ENCODE measurements at places on chromosomes 3 and 15. TPM values are rescaled to one million over a fixed set of nuclear protein-coding genes. Genes with fewer than 3 reads are reported as not detected.

Gene TF
- 0.03 TPM for total RNA-seq

- DNase-seq = no peak
Observed at GRCh38 chr3:140545756-140546155, 132.1 kb upstream of the TRIM42 start.

GRCh38 chr15:22253676-22254408 lies 173.5 kb downstream of the OR4M2 start:
- DNase-seq = no peak

DNA sequence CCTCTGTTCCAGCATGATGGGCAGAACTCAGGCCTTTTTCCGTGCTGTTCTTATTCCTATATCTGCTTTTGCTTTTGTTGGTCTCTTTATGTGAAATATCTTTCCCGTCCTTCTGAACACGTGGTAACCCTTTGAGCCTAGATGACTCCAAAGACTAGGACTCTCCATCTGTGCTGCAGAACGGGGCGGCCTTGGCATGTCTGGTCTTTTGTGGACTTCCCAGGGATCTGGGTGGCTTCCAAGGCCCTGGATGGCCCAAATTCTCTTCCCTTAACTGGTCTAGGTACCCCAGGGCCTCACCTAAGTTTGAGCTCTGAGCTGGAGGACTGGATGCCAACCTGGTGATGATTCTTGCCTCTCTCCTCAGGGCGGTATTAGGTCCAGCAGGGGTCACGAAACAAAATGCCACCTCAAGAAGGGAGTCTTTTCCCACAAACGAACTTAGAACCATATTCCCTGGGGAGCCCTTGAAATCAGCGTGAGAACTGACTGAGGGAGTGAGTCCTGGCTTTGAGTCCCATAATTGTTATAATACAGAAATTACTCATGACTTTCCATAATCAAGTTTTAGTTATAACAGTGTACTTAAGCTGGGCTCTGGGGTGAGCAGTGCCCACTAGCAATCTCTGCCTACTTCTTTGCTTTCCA lies 13.8 kb downstream of the TLNRD1 start:
- no peak for DNase-seq

DNA sequence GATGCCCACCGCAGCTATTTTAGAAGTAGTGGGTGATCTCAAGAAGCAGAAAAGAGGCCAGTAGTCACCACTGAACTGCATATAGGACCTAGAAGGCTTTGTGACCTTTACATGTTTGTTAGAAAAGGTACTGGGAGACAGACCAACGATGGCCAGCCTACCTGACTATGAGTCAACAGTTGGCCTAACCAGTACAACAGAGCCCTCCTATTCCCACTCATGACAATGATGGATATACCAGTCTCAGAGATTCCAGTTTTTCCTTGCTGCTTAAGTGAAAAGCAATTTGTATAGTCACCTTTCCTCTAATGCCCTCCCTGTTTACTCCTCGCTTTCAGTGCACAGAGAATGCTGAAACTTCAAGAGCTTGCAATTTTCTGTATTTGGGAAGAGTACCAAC lies 86.6 kb upstream of the PPIB start:
- peak; percentile 86 for DNase-seq

Gene IL17RD
- total RNA-seq = 0.13 TPM

Gene SAXO2
- total RNA-seq = 1.2 TPM

- DNase-seq = peak; percentile 3
Observed at GRCh38 chr3:130963444-130963843, 63.2 kb downstream of the ASTE1 start.

Gene SI
- 0.20 TPM for total RNA-seq

Gene STRA6
- 14.7 TPM for total RNA-seq

GRCh38 chr3:141682007-141682406 lies 56.1 kb upstream of the RNF7 start:
- no peak for DNase-seq

Gene ACTRT3
- 3.4 TPM for total RNA-seq

DNA sequence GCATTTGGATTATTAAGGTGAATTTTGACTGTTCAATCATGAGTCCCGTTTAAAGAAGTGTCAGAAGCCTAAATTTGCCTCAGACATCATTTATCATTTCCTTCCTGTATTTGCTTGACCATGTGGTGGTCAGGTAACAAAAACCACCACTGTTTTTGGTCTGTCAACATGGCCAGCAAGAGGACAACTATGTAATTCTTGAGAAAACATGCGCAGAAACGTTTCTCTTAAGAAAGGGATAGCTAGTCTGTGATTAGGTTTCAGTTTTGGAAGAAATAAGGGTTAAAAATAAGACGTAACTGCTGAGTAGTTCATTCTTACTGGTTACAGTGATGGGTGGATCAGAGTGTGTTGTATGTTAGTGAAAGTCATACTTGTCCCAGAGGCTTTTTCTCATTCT lies 204.5 kb downstream of the AKAP13 start:
- DNase-seq = no peak

GRCh38 chr3:192881159-192881786 lies 36.4 kb downstream of the MB21D2 start:
- DNase-seq = no peak

- DNase-seq = no peak
Observed at GRCh38 chr3:33075995-33076394, 21.0 kb downstream of the GLB1 start.

Gene GHSR
- not detected for total RNA-seq

DNA sequence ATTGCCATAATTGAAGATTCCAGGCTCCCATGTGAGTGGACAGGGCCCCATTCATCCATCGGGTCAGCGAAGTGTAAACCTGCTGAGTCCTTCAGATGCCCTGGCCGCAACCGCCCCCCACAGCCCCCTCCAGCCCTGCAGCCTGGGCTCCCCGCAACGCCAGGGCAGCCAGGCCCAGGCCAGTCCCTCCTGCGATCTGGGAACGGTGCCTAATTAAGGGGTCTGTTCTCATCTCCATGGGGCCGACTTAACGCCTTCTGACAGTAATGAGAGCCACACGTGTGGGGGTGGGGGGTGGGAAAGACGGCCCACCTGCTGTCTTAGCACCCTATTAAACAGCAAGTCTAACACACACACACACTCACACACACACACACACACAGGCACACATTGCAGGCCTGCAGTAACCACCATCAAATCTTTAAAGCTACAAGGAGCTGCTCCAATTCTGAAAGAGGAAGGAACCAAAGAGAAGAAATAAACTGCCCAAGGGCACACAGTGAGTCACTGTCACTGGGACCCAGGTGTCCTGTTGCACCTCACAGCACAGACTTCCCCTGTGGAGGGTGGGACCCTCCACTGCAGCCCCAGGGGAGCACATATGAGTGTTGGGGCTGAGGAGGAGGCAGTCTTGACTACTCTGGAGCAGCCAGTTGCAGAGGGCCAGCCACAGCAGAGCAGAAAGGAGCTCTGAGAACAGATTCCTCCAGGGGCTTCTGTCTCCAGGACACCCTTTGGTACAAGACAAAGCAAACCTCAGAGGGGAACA lies 31.8 kb upstream of the HES1 start:
- no peak for DNase-seq

Gene FEZF2
- total RNA-seq = not detected

DNA sequence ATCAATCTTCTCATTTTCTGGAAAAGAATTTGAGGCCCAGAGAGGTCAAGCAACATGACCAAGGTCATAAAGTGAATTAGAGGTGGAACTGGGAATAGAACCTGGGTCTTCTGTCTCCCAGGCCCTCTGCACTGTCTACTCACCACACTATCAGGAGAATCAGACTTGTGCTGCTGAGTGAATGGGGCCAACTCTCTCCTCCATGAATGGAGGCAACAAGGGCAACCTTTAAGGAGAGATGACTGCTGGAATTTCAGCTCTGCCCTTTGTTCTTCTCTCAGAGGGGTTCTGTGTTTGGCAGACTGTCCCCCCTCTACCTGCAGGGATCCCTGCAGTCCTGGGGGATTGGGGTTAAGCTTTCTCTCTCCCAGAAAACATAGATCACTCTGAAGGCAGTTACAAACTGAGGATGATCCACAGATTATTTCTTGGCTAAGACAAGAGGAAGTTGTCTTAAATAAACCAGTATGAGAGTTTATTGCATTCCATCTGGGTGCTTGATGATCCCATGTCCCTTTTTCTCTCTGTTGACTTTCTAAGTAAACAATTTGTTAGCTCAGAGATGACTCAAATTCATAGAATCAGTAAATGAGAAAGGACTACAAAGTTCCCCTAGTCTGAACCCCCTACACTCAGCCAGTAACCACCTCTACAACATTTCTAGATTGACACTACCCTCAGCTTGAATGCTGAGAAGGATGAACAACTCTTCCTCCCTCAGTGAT lies 99.0 kb upstream of the LIPC start:
- peak; percentile 79 for DNase-seq

DNA sequence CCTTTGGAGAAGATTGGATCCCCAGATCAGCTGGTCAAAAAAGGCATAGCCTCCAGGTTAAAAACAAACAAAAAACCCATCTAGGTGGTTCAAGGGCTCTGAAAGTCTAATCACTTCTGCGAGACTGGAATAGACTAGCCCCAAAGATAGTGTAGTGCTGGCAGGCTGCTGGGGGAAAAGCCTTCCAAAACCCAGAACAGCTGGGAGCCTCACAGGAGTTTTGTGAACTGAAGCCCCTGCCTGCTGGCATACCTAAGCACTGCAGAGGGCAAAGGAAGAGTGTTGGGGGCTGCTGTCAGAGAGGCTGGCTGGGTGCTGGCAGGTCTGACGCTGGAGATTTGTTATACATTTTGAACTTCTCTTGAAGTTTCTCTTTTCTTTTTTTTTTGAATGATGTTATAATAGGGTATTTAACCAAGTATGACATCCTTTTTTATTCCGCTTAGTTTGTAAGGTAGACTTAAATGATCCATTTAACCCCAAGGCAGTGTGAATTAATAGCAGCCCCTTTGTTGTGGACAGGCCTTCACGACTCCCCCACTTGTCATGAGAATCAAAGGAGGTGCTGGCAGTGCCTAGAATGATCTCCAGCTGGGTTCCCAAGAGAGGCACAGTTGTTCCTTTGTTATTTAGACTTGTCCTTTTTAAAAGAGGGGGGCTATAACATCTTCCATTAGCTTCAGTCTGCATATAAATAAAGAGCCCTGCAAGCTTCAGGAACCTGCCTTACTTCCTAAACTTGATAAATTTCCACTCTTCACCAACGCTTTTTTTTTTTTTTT lies 53.9 kb downstream of the CRTC3 start:
- DNase-seq = no peak

DNA sequence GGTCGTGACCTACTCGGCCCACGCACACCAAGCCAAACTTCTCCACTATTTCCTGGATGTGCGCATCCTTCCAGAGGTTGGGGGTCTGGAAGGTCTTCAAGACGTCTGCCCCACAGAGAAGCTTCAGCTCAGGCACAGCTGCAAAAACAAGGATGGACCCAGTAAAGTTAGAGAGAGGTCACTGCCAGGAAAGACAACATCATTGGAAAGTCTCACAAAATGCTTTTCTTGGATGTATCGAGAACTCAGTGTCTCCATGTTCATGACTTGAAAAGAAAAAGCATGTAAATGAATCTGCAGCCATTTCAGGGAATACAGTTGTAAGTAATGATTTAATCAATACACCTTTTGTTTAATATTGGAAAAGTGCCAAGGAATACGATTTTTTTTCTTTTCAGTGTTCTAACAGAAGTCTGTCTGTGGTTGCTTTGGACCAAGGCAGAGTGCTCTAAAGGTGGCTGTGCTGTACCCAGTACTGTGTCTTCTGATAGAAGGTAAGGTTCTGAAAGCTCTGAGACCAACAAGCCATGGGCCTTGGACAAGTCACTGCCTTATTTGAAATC lies 21.8 kb upstream of the RBP1 start:
- DNase-seq = no peak

DNA sequence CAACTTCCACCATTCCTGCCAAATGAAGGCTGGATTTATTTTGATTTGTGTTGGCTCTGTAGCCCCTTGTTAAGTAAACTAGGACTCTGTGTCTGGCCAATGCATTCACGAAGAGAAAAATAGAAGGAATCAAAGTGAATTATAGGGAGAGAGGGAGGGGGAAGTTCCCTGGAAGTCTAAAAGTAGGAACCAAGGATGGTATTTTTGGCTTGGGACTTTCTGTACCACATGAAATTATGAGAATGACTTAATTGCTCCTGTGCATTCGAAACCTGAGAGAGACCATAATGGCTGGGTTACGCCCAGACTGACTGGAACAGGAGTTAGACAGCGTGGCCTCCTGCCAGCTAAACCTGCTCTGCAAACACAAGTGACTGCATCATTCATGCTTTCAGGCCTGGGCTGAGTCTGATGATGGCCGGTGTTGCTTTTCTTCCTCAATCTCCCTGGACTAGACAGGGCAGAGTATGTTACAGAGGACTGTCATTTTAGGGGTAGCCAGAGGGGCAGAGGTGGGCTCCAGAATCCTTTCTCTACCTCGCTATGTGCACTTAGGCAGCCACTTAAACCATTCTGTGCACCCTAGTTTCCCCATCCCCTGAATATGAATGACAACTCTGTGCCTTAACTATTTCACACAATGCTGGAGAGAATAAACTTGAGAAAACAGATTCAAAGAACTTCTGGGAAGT lies 58.9 kb downstream of the MYO1E start:
- DNase-seq = peak; percentile 92

Gene XPC
- total RNA-seq = 8.6 TPM

- peak; percentile 79 for DNase-seq
Observed at GRCh38 chr15:67253549-67254237, 768 bp downstream of the AAGAB start.

DNA sequence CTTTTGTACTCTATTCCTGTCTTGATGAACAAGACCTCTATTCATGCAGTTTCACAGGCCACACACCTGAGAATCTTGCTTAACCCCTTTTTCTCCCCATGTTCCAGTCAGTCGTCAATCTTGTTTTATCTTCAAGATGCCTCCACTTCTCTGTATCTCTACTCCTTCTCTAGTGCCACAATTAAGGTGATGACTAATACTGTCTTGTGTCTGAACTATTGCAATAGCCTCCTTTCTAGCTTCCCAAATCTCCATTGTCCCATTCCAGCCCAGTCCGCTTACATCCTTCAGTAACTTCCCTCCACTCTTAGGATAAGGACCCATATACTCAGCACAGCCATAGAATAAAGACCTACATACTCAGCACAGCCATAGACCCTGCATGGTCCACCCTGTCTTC lies 24.7 kb downstream of the CHST14 start:
- no peak for DNase-seq

DNA sequence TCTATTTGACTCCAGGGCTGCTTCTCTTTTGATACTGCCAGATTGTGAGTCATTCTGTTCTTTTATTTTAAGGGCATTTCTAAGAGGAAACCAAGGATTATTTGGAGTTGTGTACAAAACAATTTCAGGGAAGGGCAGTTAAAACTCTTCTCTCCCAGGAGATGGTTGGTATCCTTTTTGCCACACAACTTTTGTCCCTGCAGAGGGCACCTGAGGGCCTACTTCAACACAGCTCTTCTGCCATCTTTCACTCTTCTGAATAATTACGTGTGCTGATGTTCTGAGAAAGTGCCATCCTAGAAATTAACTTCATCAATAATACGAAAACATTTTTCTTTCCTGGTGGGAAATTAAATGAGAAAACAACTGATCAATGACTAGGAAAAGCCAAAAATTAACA lies 75.7 kb upstream of the GADL1 start:
- no peak for DNase-seq

All from HT-29 (cell line).